ENCODE measurements at places on chromosomes 3 and 15.
A peak's percentile ranks its signal among the peaks of the same experiment; 100 is the strongest.

- DNase-seq: no peak
Observed at GRCh38 chr3:113064183-113064582, 73.4 kb downstream of the GTPBP8 start.

GRCh38 chr3:622314-622713 is 425.8 kb downstream of the CHL1 start:
- DNase-seq: no peak

DNA sequence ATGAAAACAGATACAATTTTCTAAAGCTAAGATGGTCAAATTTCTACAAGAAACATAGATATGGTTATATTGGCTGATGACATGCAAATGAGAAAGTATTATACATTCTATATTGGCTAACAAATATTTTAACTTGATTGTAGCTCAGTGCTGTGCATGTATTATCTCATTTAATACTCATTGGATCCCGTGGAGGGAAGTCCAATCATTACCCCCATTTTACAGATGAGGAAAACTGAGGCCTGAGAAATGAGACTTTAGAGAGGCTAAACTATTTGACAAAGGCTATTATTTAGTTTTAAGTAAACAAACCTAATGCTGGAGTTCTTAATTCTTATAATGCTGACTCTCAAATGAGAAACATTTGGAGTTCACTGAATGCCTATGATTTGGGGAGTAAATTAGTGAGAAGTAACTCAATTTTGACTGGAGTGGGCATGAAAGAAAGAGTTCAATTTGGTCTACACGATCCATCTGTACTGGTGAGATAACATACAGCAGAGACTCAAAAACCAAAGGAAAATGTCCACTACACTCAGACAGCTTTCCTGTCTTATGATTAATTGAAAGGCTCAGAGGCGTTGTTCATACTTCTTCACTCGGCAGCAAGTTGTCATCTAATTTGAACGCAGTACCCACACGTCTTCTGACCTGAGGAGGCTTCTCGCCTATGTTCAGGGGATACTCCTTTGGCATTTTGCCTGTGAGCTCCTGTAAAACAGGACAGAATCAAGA is 72.2 kb upstream of the LMOD3 start:
- DNase-seq: no peak

DNA sequence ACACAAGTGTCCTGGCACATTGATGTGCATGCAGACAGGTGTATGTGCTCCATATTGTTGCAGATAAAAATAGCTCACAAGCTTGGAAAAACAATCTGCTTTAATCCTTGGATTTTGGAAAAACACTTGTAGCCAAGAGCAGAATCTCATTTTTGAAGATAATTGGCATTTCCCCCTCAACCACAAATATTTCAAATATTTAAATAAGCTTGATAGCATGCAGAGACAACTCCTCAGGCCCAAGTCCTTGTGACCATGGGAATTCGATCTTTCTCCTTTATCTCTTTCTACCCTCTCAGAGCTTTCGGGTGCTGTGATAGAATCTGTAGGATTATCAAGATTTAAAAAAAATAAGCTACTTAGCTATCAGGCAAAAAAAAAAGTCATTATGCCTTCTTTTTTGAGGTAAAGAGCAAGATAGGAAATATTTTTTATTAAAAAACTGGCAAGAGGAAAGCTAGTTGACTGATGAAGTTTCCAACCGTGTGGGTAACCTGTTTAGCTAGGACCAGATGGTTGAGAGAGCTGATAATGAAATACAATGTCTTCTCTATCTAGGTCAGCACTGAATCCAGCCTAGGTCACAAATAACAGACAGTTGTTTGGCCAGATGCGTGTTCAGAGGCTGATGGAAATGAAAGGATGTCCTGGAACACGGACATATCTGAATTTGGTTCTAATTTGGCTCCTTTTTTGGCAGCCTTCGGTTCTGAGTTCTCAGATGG is 54.9 kb upstream of the SNRK start:
- DNase-seq: no peak

DNA sequence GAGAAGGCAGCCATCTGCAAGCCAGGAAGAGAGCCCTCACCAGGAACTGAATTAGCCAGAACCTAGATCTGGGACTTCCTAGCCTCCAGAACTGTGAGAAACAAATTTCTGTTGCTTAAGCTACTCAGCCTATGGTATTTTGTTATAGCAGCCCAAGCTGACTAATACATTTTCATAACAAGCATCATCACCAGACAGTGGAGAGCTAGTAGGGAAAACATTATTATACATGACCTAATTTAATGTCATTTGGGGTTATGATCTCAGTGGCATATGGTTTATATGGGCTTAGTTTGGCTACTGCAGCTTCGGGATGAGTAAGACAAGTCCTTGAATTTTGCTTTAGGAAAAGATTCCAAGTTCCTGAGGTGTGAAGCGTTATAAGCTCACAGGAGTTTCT is 35.6 kb downstream of the LNP1 start:
- DNase-seq: no peak

DNA sequence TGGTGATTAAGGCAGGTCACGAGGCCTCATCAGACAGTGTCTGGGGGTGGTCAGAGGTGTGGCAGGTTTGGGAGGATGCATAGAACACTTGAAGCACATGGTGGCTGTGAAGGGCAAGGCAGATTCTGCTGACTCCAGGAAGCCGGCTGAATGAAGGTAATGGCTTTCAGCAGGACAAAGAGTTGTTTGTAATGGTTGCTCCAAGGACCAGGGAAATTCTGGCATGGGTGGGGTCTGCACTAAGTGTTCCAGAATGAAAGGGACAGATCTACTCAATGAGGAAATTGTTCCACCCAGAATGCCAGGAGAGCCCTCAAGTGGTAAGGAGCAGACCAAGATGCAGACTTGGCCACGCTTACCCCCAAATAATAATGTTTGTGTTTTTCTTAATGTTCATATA is 70.7 kb upstream of the ACAD9 start:
- no peak for DNase-seq

DNA sequence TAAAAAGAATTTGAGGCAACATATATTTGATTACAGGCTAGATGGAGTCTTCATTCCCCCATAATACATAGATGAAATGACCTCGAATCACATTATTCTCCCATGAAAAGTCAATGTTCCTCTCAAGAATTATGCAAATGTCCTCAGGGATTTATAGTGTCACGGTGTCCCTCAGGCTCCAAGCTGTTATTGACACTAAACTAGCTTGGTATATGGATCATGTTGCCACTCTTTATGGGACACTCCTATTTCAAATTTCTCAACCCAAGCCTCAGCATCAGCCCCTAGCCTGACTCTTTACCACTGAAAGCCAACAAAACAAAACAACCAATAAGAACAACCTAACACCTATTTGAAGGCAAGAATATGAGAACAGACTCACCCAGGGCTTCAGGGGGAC is 139.8 kb downstream of the TPRG1 start:
- no peak for DNase-seq

DNA sequence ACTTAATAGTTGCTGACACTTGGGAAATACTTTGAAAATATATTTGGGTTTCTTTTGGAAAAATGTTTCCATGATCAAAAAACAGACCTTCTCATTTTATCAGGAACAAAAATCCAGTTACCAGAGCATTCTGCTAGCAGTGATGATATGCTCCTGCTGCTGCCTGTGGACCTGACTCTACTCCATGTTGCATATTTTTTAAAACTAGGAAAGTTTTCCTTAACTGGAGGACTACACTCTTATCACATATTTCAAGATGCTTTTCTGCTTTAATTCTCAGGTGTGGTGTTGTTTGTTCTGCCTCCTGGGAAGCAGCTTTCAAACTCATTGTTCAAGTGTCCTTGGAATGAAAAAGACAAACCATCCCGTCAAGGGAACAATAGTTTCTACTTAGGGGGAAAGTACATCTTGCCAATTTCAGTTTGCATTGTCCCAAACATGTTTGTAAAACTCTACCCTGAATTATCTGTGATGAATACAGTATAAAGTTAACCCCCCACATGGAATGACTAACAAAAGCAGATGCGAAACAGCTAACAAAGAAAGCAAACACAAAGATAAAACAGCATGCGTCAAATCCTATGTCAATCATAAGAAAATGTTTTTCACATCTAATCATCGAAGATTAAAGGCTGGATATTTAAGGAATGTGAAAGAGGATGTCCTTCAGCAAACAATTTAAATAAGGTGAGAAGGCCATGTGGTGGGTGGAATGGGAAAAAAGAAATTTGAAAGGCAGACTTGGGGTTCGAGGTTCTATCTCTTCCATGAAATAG is 40.1 kb upstream of the PSMD6 start:
- no peak for DNase-seq

GRCh38 chr15:83282776-83283137 is 1.7 kb downstream of the BNC1 start:
- no peak for DNase-seq

DNA sequence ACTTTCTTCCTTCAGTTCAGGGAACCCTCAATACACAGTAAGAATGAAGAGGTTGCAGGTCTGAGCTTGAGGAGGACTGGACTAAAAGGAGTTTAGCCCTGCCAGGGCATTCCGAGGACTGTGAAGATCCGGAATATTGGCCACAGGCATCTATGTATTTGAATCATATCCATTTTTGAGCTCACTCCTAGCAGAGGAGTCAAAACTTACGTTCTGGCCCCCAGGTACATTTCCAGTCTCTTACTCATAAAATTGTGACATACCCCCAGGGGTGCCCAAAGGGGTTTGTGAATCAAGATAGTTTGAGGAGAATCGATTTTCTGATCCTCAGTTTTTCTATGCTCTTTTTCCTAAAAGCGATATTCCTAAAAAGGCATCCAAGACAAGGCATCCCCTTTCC is 27.6 kb upstream of the SRP14 start:
- no peak for DNase-seq

- DNase-seq: no peak
Observed at GRCh38 chr3:99134986-99135385, 233.5 kb upstream of the DCBLD2 start.

DNA sequence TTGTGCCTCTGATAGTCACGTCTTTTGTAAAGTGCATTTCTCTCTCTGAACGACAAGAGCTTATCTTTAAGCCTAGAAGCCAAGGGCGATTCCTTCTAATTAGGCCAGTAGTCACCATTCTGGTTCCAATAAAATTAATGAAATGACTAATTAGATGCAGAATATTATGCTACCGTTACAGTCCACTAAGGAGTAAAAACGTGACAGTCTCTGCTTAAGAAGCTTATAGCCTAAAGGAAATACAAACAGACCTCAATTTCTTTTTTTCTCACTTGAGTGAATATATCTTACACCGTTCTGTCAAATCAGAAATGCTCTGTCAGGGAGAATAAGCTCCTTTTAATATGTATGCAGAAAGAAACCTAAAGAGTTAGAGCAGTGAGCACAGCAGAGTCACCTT is 236.1 kb downstream of the CD47 start:
- DNase-seq: no peak

- no peak for DNase-seq
Observed at GRCh38 chr3:177935047-177935446, 601.2 kb upstream of the KCNMB2 start.

GRCh38 chr15:41585127-41586047 is 26.4 kb downstream of the TYRO3 start:
- peak; percentile 39 for DNase-seq

- DNase-seq: no peak
Observed at GRCh38 chr15:68829068-68829467, 8.4 kb upstream of the ANP32A start.

DNA sequence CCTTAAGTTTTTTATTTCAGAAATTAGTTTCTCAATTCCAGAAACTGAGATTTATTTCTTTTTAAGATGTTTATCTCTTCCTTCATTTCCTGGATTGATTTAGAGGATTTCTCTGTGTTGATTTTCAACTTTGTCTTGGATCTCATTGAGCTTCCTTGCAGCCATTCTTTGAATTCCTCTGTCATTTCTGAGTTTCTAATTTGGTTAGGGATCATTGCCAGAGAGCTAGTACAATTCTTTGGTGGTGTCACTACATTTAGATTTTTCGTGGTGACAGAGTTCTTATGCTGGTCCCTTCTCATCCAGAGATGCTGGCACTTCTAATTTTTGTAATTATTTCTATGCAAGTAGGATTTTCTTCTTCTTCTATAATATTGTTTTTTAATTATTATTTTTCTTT is 691.1 kb upstream of the NAALADL2 start:
- no peak for DNase-seq

DNA sequence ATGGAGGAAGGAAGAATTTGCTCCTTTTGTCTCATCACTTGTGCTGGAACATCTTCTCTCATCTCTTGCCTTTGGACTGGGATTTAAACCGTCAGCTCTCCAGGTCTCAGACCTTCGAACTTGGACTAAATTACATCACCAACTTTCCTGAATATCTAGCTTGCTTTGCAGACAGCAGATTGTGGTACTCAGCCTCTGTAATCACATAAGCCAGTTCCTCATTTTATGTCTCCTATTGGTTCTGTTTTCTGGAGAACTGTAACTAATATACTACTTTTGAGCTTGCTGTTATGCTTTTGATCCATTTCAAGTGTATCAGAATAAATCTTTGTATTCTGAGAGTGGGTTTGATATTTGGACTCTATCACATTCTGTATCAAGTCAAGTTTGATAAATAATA is 164.3 kb upstream of the VEPH1 start:
- no peak for DNase-seq

- no peak for DNase-seq
Observed at GRCh38 chr3:105836533-105836932, 32.3 kb downstream of the CBLB start.

DNA sequence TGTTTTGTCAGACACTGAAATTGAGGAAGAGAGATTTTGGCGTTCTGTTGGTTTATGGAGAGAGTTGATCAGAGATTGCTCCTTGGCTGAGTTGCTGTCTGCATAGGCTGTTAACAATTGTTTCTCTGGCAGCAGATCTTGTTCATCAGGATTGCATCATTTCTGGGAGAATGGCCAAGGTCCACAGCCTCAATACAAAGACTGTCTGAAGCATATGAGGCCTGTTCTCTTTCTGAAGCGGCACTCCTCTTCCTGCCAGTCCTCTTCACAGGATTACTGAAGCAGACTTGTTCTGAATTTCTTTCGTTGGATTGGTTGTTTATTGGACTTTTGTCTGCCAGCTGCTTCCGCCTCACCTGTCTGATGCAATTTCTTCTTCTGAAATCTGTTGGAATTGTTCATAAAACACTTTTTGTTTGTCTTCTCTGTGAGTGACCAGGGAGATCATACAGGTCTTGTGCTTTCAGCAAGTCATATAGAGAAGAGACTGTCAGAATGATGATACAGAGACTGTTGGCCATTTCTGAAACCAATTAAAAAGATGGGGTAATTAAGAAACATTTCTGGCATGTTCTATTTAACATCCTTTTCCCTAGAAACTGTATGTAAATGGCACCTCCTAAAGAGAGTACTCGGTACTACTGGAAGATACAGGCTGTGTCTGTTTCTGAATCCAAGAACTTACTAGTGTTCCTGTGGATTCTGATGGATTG is 25.5 kb downstream of the SETD5 start:
- DNase-seq: peak; percentile 77

GRCh38 chr15:63360170-63360569 is 21.5 kb downstream of the CA12 start:
- DNase-seq: no peak

GRCh38 chr3:142285083-142285517 is 59.7 kb upstream of the GK5 start:
- no peak for DNase-seq

DNA sequence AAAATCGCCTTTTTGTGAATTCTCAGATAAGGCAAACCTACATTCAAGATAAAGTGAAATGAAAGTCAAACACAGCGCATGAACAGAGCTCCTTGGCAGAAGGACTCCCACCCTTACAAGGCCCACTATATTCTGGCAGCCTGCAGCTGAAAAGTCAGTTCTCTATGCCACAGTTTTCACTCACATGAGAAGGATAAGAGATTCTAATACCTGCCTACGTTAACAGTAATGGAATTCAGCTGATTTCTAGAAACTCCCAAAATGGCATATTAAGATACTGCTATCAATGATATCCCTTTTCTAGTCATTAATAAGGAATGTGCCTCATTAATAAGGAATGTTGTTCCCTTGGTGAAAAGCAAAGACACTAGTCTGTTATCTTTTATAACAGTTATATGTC is 27.0 kb downstream of the SLC30A4 start:
- DNase-seq: no peak
